ENCODE measurements at places on chromosomes 13 and 19.

GRCh38 chr13:64749301-64749700 lies 2480.8 kb downstream of the PCDH9 start:
- no peak for DNase-seq

GRCh38 chr13:71865874-71866334 lies 1.1 kb downstream of the DACH1 start:
- DNase-seq, result peak; percentile 58

DNA sequence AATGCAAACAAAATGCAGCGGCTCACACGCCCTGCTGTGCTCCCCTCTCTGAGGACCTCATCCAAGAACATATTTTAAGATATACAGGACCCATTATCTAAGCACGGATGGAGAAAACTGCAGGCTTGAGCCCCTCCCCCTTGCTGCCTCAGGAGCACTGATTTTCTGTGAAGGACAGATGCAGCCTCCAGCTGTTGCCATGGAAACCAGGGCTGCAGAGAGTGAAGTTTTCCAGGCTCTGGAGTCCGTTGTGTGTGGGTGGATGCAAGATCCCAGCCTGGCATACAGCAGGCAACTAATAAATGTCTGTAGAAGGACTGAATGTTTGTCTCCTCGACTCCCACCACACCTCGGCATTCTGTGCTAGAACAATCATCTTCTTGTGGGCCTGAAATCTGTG lies 105.6 kb upstream of the PEG3 start:
- no peak for DNase-seq

DNA sequence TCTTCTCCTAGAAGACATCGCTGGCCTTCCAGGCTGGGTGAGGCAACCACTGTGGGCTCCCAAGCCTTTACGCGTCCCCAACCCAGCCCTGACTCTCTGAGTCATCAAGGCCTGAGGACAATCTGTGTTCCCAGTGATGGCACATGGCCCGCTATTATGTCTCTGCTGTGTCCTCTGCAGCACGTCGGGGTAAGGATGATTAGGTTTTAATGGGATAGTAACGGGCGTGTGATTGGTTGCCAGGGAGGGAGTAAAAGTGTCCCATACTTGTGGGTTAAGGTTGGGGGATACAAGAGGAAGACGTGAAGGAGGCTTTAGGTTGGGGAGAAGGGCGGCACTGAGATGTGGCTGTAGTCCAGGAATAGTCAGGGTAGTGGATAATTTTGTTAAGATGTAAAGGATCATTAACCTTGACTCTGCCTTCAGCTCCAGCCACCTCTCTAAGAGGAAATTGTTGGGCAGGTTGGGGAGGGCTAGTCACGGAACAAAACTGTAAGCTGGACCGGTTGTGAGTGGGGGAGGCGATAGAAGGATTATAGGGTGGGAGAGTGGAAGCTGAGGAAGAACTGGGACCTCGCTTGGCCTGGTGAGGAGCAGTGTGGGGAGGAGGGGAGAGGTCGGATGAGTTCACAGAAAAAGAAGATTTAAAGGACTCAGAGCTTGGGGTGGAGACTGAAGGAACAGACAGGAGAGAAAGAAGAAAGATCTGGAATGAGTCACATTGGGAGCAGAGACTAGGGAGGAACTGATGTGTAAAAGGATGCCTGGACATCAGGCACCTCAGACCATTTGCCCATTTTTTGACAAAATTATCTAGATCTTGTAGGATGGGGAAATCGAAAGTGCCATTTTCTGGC lies 27.9 kb upstream of the IGFL1 start:
- no peak for DNase-seq

GRCh38 chr19:11798391-11799330 lies at the start of gene ZNF491:
ZNF491 (plus strand) TSS chr19:11798523; CDS start chr19:11805954, 7,431 bp downstream.
- DNase-seq, result peak; percentile 96

- DNase-seq, result no peak
Observed at GRCh38 chr19:11025445-11025844, 63.8 kb upstream of the LDLR start.

DNA sequence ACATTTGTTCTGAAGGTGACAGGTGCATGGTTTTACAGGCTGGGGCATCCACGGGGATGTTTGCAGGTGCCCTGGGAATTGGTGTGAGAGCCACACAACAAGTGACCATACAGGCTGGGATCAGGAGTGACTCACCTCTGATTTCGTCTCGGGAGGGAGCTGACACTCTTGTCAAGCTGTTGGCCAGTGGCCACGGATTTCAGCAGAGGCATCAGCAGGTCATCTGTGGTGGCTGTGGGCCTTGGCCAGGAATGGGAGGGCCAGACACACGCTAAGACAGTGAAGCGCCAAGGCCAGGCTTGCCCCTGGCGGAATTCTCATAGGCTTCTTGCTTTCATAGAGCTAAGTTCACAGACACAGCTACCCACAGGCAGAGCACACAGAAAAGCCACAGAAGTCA lies 108.6 kb downstream of the HSPH1 start:
- no peak for DNase-seq

GRCh38 chr13:114099191-114099590 lies 33.2 kb downstream of the RASA3 start:
- DNase-seq, result peak; percentile 56

GRCh38 chr19:35710784-35711723 lies 6.7 kb downstream of the ZBTB32 start:
- DNase-seq, result no peak

DNA sequence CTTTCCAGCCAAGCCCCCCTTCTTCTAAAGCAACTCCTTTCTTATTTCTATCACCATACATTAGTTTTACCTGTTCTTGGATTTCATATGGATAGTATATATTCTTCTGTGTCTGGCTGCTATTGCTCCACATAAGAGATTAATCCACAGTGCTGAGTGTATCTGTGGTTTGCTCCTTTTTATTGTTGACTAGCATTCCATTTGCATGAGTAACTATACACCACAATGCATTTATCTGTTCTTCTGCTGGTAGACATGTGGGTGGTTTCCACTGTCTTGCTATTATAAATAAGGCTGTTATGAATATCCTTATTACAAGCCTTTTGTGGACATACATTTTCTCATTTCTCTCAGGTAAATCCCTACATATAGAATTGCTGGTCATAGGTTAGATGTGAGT lies 138.2 kb downstream of the SLC7A1 start:
- DNase-seq, result peak; percentile 46

DNA sequence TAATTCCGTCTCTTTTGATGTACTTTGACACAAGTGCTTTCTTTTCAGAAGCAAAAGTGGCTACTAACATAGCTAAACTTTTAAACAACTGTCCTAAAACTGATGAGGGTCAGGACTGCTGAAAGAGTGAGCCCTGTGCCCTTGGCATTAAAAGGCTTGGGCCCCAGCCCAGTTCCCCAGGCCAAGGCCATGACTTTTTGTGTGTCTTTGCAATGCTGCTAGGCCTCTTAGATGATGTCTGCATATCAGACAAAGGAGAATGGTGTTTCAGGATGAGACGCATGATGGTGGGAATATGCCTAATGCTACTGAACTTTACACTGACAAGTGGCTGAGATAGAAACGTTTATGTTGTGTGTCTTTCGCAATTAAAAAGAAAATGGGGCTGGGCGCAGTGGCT lies 38.0 kb downstream of the SLC7A9 start:
- no peak for DNase-seq

GRCh38 chr13:79194727-79195126 lies 211.3 kb downstream of the RBM26 start:
- DNase-seq, result no peak

DNA sequence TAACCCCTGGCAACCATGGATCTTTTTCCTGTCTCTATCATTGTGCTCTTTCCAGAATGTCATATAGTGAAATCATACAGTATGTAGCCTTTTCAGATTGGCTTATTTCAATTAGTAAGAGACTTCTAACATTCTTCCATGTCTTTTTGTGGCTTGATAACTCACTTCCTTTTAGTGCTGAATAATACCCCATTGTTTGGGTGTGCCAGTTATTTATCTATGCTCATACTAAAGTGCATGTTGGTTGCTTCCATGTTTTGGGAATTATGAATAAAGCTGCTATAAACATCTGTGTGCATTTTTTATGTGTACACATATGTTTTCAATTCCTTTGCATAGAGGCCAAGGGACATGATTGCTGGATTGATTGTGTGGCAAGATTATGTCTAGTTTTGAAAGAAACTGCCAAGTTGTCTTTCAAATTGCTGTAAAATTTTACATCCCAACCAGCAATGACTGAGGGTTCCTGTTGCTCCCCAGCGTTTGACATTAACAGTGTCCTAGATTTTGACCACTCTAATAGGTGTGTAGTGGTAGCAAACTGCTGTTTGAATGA lies 358.9 kb downstream of the ITGBL1 start:
- no peak for DNase-seq

DNA sequence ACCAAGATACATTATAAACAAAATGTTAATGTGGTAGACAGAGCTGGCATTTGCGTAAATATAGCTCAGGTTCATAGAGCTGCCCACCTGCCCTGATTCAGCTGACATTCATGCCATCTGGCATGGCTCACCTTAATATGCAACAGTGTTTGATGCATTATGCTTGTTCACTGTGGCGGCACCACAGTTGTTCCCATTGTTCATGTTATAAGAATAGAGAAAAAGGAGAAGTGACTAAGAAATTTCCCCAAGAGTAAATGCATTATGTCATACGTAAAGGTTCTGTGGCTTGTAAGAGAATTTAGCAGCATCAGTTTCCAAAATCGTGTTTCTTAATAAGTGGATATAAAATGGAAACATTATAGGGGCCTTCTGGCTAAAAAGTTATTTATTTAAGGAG lies 4.5 kb downstream of the CCNA1 start:
- DNase-seq, result peak; percentile 66

DNA sequence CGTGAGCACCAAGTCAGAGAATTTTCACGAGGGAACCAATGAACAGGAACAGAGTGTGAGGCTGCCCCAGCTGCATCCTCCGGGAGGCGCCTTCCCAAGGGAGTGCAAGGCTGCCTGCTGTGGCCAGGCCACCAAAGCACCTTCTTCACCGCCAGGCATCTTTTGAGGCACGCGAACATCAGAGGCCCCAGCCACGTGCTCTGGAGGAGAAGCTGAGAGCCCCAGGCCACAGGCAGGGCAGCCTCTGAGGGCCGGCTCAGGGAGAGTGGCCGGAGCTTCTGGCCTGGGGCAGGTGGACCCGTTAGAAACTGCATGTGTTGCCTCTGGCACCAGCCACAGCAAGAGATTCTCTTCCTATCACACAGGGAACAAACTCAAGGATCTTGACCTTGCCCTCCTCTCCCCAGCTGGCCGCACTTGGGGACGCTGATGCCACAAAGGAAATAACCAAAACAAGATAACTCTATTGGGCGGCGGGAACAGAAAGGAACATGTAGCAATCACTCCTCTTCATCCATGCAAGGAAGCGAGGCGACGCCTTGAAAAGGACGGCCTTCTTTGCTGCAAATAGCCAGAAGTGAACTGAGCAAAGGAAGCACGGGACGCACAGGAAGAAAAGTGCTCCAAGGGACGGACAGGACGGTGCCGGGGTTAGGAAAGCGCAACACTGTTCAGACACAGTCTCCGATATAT lies 19.9 kb downstream of the GAS6 start:
- peak; percentile 60 for DNase-seq

DNA sequence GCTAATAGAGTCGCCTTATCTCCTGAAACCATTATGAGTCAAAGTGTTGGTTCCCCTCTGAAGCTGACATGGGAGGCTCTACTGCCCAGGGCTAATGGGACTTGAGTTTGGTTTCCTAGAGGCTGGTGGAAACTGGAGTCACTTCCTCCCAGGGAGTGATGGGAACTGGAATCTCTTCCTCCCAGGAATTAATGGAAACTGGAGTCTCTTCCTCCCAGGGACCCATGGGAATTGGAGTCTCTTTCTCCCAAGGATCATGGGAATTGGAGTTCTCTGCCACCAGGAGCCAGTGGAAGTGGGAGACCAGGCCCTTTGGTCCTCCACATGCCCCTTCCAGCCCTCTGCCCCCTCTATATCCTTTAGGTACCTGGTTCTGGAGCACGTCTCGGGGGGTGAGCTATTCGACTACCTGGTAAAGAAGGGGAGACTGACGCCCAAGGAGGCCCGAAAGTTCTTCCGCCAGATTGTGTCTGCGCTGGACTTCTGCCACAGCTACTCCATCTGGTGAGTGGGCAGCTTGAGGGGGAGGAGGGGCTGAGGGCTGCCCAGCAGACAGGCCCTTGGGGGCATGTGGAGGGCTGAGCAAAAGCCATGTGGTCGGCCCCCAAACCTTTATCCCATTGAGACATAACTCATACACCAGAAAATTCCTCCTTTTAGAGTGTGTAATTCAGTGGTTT lies 5.5 kb downstream of the BRSK1 start:
- no peak for DNase-seq

All from hematopoietic multipotent progenitor cell treated with erythropoietin and hydrocortisone succinate and interleukin-3 and kit ligand, for 4 days (in vitro differentiated cells).